ENCODE measurements at places on chromosomes 12 and 14. TPM values are rescaled to one million over a fixed set of nuclear protein-coding genes. Genes with fewer than 3 reads are reported as not detected.

Gene EML5
- polyA plus RNA-seq: 2.9 TPM

Gene INSM2
- not detected for polyA plus RNA-seq

Gene ULK1
- 28.2 TPM for polyA plus RNA-seq

Gene P2RX2
- polyA plus RNA-seq: 1.8 TPM

Gene PPP2R3C
- polyA plus RNA-seq: 43.4 TPM

Gene TRIP11
- 36.3 TPM for polyA plus RNA-seq

Gene ERP27
- polyA plus RNA-seq: 0.46 TPM

Measured in left renal pelvis (tissue), 4 donors.